ENCODE measurements at places on chromosomes 1 and 21.

DNA sequence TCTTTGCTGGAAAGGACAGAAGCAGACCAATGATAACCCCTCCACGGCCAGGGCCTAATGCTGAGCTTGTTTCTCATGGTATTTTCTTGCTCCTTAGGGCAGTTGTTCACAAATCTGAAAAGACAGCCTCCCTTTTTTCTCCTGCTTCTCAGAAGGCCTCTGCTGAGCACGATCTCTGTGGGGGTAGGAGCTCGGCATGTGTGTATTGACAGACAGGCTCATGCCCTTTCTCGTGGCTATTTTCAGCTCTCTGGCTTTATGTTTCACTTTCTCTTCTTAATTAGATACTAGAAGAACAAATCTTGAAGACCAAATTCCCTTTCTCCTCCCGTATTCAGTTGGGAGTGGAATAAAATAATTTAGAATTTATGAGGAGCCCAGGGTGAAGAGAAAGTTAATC is 768 bp upstream of the RIIAD1 start:
- no peak for DNase-seq

- peak; percentile 69 for DNase-seq
Observed at GRCh38 chr1:1137256-1138045, 21.6 kb upstream of the C1orf159 start.

GRCh38 chr1:82177192-82177591 is 376.5 kb downstream of the ADGRL2 start:
- no peak for DNase-seq

DNA sequence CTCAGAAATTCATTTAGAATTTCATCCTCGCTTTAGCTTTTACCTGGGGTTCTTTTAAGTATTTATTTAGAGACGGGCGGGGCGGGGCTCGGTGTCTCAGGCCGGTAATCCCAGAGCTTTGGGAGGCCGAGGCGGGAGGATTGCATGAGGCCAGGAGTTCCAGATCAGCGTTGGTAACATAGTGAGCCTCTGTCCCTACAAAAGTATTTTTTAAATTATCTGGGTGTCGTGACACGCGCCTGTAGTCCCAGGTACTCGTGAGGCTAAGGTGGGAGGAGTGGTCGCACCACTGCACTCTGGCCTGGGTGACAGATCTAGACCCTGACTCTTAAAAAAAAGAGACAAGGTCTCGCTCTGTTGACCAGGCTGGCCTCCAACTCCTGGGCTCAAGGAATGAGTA is 942 bp upstream of the RSBN1 start:
- peak; percentile 1 for DNase-seq

- DNase-seq = peak; percentile 99
Observed at GRCh38 chr1:225921734-225922709, 2.0 kb downstream of the PYCR2 start.

GRCh38 chr1:31675161-31675560 is 28.7 kb downstream of the COL16A1 start:
- no peak for DNase-seq

DNA sequence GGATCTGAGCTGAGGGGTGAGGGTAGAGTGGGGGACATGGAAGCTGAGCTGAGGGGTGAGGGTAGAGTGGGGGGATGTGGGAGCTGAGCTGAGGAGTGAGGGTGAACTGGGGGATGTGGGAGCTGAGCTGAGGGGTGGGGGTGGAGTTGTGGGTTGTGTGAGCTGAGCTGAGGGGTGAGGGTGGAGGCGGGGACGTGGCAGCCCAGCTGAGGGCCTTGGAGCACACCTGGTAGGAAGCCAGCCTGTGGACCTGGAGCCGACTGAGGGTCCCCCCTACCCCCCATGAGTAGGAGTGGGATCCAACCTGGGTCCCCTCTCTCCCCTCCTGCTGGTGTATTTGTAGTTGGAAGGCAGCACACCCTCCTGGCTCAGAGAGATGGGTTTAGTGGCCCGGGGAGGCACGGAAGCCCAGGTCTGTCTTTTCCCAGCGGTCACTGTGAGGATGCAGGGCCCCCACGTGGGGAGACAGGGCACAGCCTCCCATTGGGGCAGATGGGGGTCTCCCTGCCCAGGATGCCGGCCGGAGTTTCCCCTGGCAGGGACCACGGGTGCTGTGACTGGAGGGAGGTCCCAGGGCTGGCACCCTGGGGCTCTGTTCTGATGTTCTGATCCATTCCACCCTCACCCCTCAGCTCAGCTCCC is 13.2 kb upstream of the NPHP4 start:
- no peak for DNase-seq

GRCh38 chr1:33966346-33967141 is 102.7 kb downstream of the HMGB4 start:
- DNase-seq = no peak

GRCh38 chr1:76613886-76614285 is 253.4 kb upstream of the ST6GALNAC5 start:
- no peak for DNase-seq

- DNase-seq = no peak
Observed at GRCh38 chr1:221683681-221684080, 58.2 kb downstream of the DUSP10 start.

GRCh38 chr1:235881930-235882700 is 15.4 kb upstream of the LYST start:
- peak; percentile 66 for DNase-seq

DNA sequence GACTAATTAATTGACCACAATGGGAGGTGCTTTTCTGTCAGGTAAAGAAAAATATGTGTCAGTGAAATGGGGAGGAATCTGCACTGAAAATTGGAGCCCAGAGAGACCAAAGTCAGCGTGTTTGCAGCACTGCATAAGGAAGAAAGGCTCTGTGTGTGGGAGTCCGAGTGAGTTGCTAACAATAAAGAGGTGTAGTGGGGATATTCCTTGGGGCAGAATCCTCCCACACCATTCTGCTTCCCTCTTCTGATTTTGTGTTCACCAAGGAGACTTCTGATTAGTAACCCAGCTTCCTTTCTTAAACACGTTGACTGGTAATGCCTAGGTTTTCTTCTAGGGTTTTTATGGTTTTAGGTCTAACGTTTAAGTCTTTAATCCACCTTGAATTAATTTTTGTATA is 240.5 kb downstream of the RPS6KC1 start:
- DNase-seq = no peak

- peak; percentile 8 for DNase-seq
Observed at GRCh38 chr1:25744636-25745425, 55.2 kb upstream of the SELENON start.

DNA sequence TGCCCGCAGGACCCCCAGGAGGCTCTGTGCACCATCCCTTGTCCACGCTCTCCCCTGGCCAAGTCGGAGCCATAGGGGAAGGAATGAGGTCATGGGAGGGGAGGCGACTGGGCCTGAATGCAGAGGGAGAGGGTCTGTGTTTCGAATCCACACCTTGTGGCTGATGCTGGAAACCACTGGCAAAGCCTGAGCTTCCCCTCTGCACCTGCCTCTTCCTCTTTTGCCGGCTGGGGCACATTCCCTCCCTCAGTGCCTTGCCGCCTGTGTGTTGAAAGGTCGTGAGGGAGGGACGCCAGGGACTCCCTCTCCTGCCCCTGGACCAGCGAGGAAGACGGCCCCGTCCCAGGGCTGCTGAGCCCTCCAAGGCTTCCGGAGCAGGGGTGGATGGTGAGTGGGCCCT is 27.3 kb downstream of the PRDM16 start:
- DNase-seq = no peak

- no peak for DNase-seq
Observed at GRCh38 chr1:235820061-235820460, 46.6 kb downstream of the LYST start.

DNA sequence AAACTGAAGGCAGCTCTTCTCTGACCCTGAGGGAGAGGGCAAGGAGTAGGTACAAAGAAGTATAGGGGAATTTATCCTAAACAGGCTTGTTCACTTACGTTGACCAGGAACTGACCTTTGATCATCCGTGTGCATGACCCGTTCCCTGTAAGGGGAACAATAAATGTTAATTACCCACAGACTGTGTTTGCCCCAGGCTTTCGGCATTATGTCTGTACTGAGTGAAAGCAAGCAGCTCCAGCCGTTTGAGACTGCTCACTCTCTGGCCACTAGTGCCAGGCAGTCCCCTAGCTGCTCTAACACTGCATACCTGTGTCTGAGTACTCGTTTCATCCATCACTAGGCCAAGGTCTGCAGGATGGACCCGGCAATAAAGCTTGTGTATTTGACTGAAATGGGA is 1365.3 kb downstream of the NCAM2 start:
- DNase-seq = peak; percentile 85

DNA sequence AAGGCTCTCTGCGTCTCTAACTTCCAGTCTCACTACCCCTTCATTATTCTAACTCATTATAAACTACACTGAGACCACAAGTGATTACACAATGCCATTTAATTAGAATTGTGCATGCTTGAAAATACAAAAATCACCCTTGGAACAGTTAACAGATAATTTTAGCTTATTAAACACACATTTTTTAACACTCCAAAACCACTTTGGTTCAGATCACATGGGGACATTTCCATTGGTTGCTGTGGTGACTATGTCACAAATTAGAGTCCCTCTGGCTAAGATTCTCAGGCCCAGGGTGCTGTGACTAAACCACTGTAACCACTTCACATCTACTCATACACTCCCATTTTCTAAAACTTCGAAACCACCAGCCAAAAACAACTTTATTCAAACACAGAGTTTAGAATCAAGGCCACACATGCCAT is 43.0 kb downstream of the JAK1 start:
- DNase-seq = no peak

GRCh38 chr1:178749581-178750166 is 24.6 kb downstream of the RALGPS2 start:
- no peak for DNase-seq

DNA sequence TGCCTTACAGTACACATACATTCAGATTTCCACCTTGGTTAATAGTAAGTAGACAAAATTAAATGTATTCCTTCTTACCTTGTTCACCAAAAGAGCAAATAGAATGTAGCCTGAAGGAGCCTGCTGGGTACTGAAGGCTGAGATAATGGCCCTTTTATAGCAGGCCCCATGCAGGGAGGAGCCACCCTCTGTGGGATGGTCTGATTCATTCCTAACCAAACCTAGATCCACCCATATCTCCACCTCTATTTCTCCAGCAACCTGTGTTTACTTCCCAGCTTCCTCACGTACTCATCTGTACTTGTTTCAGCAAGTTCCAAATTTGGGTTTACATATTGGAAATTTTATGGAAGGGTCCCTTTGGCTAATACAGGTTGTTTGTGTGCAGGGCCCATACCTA is at the start of gene FLG:
Gene FLG, minus strand, starts transcription at position 129 of the 400 bp plus-strand sequence. CDS start 9,783 bp downstream, outside the sequence.
- no peak for DNase-seq

DNA sequence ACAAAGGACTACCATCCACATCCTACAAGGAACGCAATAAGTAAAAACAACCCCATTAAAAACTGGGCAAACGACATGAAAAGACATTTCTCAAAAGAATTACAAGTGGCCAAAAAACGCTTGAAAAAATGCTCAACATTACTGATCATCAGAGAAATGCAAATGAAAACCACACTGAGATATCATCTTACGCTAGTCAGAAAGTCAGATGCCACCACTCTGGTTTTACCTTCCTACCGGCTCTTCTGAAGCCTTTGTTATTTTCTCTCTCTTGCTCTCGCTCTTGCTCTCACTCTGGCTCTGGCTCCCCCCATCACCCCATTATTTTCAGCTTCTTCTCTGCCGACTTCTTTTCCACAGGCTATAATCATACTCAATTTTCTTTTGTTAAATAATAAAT is 38.8 kb downstream of the VPS45 start:
- no peak for DNase-seq

- DNase-seq = no peak
Observed at GRCh38 chr1:223634423-223634822, 31.1 kb downstream of the CAPN8 start.

DNA sequence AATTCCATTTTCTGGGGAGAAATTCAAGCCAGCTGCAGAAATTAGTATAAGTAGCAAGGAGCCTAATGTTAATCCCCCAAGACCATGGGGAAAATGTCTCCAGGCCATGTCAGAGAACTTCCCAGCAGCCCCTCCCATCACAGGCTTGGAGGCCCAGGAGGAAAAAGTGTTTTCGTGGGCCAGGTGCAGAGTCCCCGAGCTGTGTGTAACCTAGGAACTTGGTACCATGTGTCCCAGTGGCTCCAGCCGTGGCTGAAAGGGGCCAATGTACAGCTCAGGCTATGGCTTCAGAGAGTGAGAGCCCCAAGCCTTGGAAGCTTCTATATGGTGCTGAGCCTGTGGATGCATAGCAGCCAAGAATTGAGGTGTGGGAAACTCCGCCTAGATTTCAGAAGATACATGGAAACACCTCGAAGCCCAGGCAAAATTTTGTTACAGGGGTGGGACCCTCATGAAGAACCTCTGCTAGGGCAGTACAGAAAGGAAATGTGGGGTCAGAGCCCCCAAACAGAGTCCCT is 286.3 kb downstream of the MATN1 start:
- no peak for DNase-seq

GRCh38 chr1:225454733-225455132 is 26.9 kb upstream of the LBR start:
- peak; percentile 59 for DNase-seq

DNA sequence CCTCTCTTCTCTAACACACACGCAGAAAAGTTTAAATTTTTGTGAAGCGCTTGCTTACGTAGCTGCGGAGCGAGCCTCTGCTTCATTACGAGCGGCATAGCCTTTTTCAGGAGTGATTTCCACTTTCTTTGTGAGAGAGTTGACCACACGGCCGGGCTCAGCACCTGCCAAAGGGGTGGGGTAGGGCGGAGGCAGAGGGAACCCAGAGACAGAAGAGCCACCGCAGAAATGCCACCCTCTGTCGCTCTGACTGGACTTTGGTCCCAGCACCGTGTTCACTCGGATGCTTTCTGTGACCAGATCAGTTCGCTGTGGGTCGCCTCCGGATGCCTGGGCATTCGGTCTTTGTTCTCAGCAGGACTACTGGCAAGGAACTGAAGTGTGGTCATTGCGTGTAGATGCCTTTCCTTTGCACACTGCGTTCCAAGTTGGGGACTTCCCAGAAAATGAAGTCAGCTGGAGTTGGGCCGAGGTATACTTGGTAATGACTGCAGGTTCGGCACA is 883 bp downstream of the CHODL start:
- peak; percentile 89 for DNase-seq

GRCh38 chr21:31117128-31117916 is 79.0 kb upstream of the KRTAP19-8 start:
- DNase-seq = no peak

- DNase-seq = no peak
Observed at GRCh38 chr1:231991231-231991630, 364.6 kb downstream of the DISC1 start.

DNA sequence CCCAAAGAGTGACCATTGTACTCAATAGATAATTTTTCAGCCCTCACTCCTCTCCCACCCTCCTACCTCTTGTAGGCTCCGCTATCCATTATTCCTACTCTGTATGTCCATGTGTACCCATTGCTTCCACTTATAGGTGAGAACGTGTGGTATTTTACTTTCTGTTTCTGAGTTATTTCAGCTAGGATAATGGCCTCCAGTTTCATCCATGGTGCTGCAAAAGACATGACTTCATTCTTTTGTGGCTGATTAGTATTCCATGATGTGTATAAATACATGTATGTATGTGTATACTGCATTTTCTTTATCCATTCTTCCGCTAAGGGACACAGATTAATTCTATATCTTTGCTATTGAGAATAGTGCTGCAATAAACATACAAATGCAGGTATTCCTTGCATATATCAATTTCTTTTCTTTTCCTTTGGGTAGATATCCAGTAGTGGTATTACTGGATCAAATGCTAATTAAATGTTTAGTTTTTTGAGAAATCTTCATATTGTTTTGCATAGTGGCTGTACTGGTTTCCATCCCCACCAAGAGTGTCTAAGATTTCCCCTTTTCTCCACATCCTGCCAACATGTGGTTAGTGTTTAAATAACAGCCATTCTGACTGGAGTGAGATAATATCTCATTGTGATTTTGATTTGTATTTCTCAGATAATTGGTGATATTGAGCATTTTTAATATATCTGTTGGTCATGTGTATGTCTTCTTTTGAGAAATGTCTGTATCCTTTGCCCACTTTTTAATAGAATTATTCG is 4.9 kb downstream of the LY9 start:
- no peak for DNase-seq

GRCh38 chr1:203173566-203173965 is 2.1 kb downstream of the MYBPH start:
- DNase-seq = peak; percentile 68

Data from NCI-H69 (cell line).